Stimulated activated CD8-positive, alpha-beta memory T cell treated with anti-CD3 and anti-CD28 coated beads, Interleukin-2, amount 100 ng/mL, for 1 hour (primary cell): ENCODE measurements at places on chromosomes 1 and 21.
A peak's percentile ranks its signal among the peaks of the same experiment; 100 is the strongest.

DNA sequence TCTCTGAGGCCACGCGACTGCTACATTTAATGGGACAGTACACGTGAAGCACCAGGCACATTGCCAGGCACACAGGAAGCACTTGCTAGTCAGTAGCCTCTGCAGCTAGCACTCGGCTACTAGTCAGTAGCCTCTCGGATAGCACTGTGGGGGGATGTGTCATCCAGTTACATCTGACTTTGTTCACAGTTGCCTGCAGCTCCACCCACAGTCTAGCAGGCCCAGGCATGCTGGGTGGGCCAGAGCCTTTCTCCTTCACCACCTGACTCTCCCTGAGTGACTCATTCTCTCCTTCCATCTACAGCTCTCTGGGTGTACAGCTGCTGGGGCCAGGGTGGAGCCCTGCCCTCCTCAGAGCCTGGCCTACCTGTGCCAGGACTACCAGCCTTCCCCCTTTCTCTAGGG, 51.5 kb downstream of the PTPRF start:
- DNase-seq = peak; percentile 3

DNA sequence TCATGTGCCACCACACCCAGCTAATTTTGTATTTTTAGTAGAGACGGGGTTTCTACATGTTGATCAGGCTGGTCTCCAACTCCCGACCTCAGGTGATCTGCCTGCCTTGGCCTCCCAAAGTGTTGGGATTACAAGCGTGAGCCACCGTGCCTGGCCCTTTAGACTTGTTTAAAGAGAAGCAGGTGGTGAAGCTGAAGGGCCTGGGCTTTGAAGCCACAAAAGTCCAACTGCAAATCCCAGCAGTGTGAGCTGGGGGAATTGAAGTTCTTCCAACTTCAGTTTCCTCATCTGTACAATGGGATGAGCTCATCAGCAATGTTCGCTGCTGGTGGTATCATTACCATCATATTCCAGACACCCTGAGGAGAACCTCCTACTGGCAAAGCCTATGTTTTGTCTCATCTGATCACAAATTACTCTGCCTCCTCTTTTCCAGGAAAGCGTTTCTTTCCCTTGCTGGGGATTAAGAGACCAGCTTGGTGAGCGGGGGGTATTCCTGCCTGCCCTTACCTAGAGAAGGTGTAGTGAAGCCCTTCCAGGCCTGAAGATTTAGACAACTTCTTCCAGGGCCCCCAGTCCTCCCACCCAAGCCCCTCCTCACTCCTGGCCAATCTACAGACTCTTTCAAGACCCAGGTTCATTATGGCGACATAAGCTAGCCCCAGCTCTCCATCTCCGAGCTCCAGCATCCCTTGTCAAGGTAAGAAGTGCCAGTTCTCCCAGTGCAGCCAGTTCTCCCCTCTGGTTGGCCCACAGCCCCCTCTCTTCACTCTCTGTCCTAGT, 2.4 kb upstream of the SHISA4 start:
- DNase-seq = no peak

DNA sequence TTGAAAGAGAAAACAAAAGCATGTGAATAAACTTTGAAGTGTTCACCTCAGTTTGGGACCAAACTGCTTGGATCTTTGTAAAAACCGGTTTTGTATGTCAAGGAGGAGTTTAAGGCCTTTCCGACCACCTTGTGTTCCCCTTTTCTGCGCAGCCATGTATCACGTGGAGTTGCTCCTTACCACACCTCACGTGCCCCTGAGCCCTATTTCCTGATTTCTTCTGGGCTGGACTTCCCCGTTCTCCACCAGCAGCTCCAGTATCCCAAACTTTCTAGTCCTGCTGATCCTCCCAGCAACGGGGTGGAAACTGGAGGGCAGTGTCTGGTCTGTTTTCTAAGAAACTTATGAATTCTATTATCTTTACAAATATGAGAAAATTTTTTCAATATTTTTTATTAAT, 1.6 kb upstream of the SH3D21 start:
- DNase-seq = no peak

DNA sequence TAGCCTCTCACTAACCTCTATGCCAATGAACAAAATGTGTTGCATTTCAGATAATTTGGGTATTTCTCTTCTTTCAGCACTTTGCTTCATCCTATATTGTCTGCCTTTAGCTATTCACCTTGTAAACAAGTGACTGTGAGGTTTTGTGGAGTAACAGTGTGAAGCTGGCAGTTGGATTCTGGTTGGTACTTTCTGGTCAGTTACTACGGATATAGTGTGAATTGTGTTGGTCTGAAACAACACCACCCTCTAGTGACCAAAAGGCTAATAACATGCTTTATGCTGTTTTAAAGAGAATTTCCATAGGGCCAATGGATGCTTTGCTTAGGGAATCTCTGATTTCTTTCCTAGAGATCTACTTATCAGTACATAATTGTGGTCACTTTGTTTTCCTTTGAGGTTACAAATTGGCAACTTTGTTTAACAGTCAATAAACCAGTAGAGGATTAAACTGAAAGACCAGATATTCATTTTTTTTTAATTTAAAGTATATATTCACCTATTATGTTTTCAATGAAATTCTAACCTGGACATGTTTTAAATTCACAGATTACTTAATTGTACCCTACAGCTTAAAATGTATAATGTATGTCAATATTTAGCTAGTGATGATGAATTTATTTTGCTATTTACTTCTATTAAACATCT, 2.5 kb upstream of the PTGER3 start:
- DNase-seq = no peak

GRCh38 chr1:7278827-7279765, 492.0 kb upstream of the VAMP3 start:
- DNase-seq = no peak

DNA sequence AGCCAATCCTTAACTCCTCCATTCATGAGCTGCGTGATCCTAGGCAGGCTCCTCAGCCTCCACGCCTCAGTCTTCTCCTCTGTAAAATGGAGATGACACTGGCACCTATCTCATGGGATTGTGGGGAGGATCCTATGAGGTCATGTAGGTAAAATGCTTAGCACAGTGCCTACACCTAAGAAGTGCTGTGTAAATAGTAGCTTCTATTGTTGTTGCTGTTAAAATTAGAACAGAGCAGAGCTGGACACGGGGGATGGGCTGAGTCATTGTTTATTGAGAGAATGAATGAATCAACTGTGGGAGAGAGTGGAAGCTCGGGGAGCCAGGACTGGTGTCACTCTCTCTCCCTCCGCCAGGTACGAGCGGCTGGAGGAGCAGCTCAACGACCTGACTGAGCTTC, 43.0 kb downstream of the TMCC2 start:
- no peak for DNase-seq
